ENCODE measurements at places on chromosomes 5 and 9.

GRCh38 chr9:34072868-34073590 is 24.3 kb upstream of the UBAP2 start:
- peak overlapping the region; percentile 27 for H3K27ac ChIP-seq
- 0 out of 2 replicates have a peak, but pooled peaks cover 6% of the 10 kb centered on the region for H3K4me1 ChIP-seq
- no peak overlapping the region for H3K4me3 ChIP-seq
- DNase-seq, result no peak
- H3K27me3 ChIP-seq, result no peaks in the 10 kb centered on the region

DNA sequence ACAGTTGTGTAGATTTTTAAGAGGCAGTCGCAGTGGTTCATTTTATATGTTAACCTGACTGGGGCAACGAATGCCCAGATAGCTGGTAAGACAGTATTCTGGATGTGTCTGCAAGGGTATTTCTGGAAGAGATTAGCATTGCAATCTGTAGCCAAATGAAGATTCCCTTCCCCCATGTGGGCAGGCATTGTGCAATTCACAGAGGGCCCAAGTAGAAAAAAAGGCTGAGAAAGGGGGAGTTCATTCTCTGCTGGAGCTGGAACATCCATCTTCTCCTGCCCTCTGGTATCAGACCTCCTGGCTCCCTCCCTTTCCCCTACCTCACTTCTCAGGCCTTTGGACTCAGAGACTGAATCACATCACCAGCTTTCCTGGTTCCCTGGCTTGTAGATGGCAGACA is 70.6 kb downstream of the TENT4A start:
- no peaks in the 10 kb centered on the region for H3K4me1 ChIP-seq
- H3K27me3 ChIP-seq, result no peaks in the 10 kb centered on the region
- no peaks in the 10 kb centered on the region for H3K36me3 ChIP-seq

DNA sequence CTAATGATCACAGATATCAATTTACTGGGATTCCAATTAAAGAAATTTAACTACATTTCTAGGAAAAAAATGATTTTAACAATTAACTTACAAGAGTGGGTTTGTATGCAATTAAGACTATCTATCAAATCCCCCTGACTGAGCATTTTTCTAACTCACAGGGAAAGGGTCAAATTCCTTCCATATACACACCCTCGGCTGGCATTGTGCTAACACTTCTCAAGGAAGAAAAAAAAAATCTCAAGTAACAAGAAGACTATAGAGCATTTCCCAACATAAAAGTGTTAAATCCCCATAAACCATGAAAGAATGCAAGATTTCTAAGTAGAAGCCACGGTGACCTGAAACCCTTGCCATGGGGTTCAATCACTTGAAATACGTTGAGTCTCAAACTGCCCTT is 368.8 kb downstream of the GLIS3 start:
- no peak overlapping the region for H3K4me3 ChIP-seq
- no peak for DNase-seq
- no peaks in the 10 kb centered on the region for H3K36me3 ChIP-seq
- H3K27me3 ChIP-seq, result no peaks in the 10 kb centered on the region
- H3K4me1 ChIP-seq, result no peaks in the 10 kb centered on the region

- no peaks in the 10 kb centered on the region for H3K4me1 ChIP-seq
- H3K36me3 ChIP-seq, result no peaks in the 10 kb centered on the region
- no peak overlapping the region for H3K4me3 ChIP-seq
Measured at GRCh38 chr9:37619806-37620205, 27.4 kb upstream of the TOMM5 start.

- H3K27ac ChIP-seq, result no peak overlapping the region
- no peaks in the 10 kb centered on the region for H3K36me3 ChIP-seq
- H3K4me3 ChIP-seq, result no peak overlapping the region
- H3K4me1 ChIP-seq, result no peaks in the 10 kb centered on the region
- DNase-seq, result no peak
Measured at GRCh38 chr9:134625361-134626068, 16.1 kb upstream of the COL5A1 start.

DNA sequence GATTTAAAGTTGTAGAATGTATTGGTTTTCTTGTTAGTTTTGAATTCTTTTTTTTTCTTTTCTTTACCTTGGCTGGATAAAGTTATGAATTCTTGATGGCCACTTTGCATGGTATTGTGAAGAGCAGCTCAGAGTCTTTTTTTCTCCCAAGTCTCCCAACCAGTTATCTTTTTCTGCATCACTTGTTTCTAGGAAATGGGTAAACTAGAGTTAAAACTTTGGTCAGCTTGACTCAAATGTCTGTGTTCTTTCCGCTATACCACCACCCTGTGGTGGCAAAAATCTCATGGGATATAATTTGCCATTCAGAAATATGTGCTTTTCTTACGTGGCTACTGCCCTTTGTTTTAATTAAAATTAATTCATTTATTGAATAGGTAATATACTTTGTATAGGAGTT is 113.2 kb downstream of the UNC13B start:
- no peak overlapping the region for H3K4me3 ChIP-seq
- H3K36me3 ChIP-seq, result no peaks in the 10 kb centered on the region
- no peaks in the 10 kb centered on the region for H3K4me1 ChIP-seq

GRCh38 chr5:9877488-9877887 is 247.3 kb upstream of the TAS2R1 start:
- no peak overlapping the region for H3K27ac ChIP-seq
- no peak overlapping the region for H3K4me3 ChIP-seq
- H3K27me3 ChIP-seq, result no peaks in the 10 kb centered on the region
- H3K4me1 ChIP-seq, result no peaks in the 10 kb centered on the region

- no peaks in the 10 kb centered on the region for H3K4me1 ChIP-seq
- H3K27me3 ChIP-seq, result no peaks in the 10 kb centered on the region
- no peak overlapping the region for H3K27ac ChIP-seq
Measured at GRCh38 chr9:83379045-83379444, 159.2 kb downstream of the FRMD3 start.

DNA sequence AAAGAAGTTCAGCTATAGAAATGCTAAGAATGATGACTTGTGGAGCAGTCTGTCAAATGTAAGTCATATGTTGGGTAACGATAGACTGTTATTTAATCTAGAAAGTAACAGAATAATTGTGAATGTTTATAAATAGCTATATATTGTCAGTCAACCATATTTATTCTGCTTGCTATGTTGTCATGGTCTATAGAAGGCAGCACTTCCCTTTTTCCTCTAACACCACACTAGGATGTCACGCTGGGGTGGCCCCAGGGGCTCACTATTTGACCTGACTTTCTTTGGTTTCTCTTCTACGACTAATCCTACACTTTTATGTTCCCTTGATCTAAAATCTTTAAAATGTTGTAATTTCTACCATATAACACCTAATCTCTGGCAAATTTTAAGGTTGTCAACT is 20.5 kb downstream of the ERAP2 start:
- DNase-seq, result no peak
- H3K27me3 ChIP-seq, result no peaks in the 10 kb centered on the region
- no peaks in the 10 kb centered on the region for H3K4me1 ChIP-seq
- no peak overlapping the region for H3K4me3 ChIP-seq
- H3K36me3 ChIP-seq, result no peaks in the 10 kb centered on the region

DNA sequence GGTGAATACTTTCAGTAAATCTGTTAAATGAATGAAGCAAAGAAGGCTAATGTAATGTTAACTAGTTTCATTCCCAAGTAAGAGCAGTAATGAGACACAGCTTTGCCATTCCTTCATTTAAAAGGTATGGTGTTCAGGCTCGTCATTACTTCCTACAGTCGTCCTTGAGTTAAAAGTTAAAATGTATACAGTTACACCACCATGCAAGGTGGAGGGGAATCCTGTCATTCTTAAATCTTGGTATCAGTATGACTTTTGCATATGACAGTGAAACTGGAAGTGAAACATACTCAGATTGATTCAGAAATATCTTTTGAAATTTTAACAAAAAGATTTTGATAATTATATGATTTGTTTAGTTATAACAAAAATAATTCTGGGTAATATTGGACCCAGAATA is 25.9 kb downstream of the MTRR start:
- no peak overlapping the region for H3K4me3 ChIP-seq
- DNase-seq, result no peak
- peaks cover 57% of the 10 kb centered on the region for H3K36me3 ChIP-seq
- no peaks in the 10 kb centered on the region for H3K4me1 ChIP-seq
- no peak overlapping the region for H3K27ac ChIP-seq

DNA sequence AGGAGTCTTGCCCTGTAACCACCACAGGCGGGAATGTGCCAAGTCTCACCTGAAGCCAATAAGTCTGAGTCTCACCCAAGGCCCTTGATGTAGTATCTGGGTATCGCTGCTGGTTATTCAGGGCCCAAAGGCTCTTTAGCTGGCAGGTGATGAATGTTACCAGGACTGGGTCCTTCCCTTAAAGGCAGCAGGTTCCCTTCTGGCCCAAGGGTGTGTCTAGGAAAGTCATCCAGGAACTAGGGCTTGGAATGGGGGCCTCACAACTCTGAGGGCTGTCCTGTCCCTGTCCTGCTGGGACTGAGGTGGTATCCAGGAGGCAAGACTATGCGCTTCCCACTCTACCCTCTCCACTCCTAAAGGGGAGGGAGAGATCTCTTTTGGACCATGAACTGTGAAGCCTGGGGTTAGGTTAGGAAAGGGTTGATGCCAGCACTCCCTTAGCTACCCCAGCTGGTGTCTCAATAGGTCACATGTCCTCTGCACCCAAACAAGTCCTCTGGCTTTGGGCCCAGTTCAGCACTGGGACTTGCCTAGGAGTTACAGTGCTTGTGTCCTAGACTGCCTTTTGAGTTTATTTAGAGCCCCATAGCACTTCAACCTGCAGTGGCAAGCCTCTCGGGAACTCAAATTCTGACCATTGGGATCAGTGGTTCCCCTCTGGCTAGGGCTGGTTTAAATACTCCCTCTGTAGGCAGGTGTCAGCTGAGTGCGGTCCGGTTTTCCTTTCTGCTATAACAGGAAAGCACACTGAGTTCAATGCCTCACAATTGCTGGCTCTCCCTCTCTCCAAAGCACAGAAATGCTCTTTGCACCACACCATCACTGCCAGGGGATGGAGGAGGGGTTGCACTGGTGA is 22.5 kb upstream of the RANBP3L start:
- H3K27ac ChIP-seq, result no peak overlapping the region
- no peaks in the 10 kb centered on the region for H3K36me3 ChIP-seq
- no peaks in the 10 kb centered on the region for H3K4me1 ChIP-seq
- no peak overlapping the region for H3K4me3 ChIP-seq

GRCh38 chr9:108444400-108445358 is 411.1 kb downstream of the ACTL7B start:
- no peaks in the 10 kb centered on the region for H3K36me3 ChIP-seq

GRCh38 chr9:32755730-32756129 is 27.6 kb upstream of the TMEM215 start:
- DNase-seq, result no peak
- H3K36me3 ChIP-seq, result no peaks in the 10 kb centered on the region
- H3K4me3 ChIP-seq, result no peak overlapping the region
- H3K27ac ChIP-seq, result no peak overlapping the region
- H3K27me3 ChIP-seq, result 0 out of 2 replicates have a peak, but pooled peaks cover under 1% of the 10 kb centered on the region
- H3K4me1 ChIP-seq, result no peaks in the 10 kb centered on the region

GRCh38 chr9:88313364-88314220 is 74.7 kb upstream of the SPIN1 start:
- H3K4me3 ChIP-seq, result no peak overlapping the region
- H3K27me3 ChIP-seq, result no peaks in the 10 kb centered on the region
- no peaks in the 10 kb centered on the region for H3K4me1 ChIP-seq

DNA sequence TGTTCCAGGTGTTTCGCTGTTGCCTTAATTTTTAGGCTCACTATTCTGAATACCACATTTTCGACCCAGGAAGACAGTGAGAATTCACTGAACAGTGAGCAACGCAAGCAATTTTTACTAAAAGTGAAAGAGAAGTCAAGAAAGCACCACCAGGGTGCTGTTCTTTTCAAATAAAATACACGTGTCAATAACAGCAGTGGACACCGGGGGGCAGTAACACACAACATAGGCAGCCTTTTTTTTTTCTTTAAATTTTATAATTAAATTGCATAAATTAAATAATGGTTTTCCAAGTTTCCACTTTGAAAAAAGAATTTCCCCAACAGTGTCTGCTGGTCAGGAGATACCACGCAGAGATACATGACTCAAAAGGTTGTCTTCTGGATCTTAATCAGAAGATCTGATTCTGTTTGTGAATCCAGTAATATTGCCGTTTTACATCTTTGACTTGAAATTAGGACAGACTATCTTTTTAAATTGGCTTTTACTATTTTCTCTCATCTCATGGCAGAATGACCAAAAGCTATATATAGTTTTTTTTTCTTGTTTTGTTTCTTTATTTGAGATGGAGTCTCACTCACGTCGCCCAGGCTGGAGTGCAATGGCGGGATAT is 47.1 kb upstream of the SH3GL2 start:
- H3K4me3 ChIP-seq, result no peak overlapping the region
- peak; percentile 7 for DNase-seq
- H3K27ac ChIP-seq, result no peak overlapping the region
- no peaks in the 10 kb centered on the region for H3K4me1 ChIP-seq
- H3K36me3 ChIP-seq, result no peaks in the 10 kb centered on the region
- no peaks in the 10 kb centered on the region for H3K27me3 ChIP-seq

GRCh38 chr5:142841511-142842265 is 71.5 kb downstream of the ARHGAP26 start:
- H3K4me1 ChIP-seq, result peaks cover 53% of the 10 kb centered on the region
- H3K4me3 ChIP-seq, result no peak overlapping the region
- H3K36me3 ChIP-seq, result no peaks in the 10 kb centered on the region
- no peak overlapping the region for H3K27ac ChIP-seq

GRCh38 chr5:150438873-150439546 is 10.5 kb downstream of the RPS14 start:
- no peaks in the 10 kb centered on the region for H3K27me3 ChIP-seq
- H3K27ac ChIP-seq, result no peak overlapping the region
- H3K4me3 ChIP-seq, result no peak overlapping the region
- H3K4me1 ChIP-seq, result peaks cover 7% of the 10 kb centered on the region
- H3K36me3 ChIP-seq, result no peaks in the 10 kb centered on the region

GRCh38 chr9:135600296-135600817 is 38.8 kb downstream of the PAEP start:
- H3K27ac ChIP-seq, result no peak overlapping the region
- DNase-seq, result no peak
- no peaks in the 10 kb centered on the region for H3K36me3 ChIP-seq
- no peaks in the 10 kb centered on the region for H3K4me1 ChIP-seq

GRCh38 chr5:45098483-45098882 is 289.7 kb downstream of the MRPS30 start:
- H3K4me3 ChIP-seq, result no peak overlapping the region
- no peak overlapping the region for H3K27ac ChIP-seq
- H3K36me3 ChIP-seq, result no peaks in the 10 kb centered on the region
- DNase-seq, result no peak

GRCh38 chr9:126028746-126029145 is 281.6 kb downstream of the PBX3 start:
- no peaks in the 10 kb centered on the region for H3K27me3 ChIP-seq
- no peaks in the 10 kb centered on the region for H3K36me3 ChIP-seq
- DNase-seq, result no peak
- H3K4me3 ChIP-seq, result no peak overlapping the region
- H3K4me1 ChIP-seq, result no peaks in the 10 kb centered on the region

DNA sequence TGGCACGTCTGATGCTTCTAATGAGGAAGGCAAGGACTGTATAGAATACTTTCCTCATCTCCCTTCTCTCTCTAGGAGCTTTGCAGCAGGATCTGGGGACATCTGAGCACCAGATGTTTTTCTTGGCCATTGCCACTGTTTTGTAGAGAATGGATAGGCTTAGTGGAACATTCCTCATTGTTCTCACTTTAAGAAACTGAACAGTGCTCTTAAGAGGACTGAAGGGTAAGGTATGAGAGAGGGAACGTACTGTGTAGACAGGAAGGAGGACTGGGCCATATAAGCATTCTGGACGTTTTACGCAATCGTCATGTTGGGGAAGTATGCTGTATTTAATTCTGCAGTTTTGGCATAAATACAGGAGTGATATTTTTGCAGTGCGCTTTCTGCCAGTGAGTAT is 70.6 kb downstream of the SMARCA2 start:
- H3K36me3 ChIP-seq, result no peaks in the 10 kb centered on the region
- H3K4me3 ChIP-seq, result no peak overlapping the region
- H3K4me1 ChIP-seq, result no peaks in the 10 kb centered on the region
- no peaks in the 10 kb centered on the region for H3K27me3 ChIP-seq
